Body of pancreas (tissue), 4 donors: ENCODE measurements at places on chromosomes 11 and 22.

DNA sequence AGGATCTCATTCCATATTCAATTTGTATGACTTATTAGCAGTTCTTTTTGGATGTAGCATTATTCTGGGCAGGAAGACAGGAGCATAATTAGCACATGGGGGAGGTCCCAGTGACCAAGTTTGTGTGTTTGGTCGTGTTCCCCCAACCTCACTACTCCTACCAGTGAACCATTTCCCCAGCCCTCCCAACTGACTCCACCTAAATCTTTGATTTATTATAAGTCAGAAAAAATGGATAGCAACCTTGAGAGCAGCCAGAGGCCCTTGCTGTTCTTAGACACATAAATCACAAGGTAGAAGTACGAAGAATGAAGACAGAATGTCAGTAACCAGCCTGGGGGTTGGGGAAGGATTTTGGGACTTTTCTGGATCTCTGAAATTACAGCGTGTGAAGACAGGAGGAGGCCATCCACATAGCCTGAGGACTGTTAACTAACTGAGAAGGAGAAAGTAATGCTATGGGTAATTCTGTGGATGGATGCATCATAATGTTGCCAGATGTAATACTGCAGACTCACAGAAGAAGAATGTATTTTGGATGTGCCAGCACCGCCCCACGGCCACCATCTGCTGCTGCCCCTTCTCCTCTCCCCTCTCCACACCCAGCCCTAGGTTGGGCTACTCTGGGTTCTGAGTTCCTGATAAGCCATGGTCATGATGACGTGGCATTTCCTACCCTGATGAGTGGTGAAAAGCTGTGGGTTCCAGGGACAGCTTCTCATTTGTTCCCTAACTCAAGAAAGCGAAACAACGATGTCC, 124.3 kb upstream of the TTC12 start:
- no peak for DNase-seq

DNA sequence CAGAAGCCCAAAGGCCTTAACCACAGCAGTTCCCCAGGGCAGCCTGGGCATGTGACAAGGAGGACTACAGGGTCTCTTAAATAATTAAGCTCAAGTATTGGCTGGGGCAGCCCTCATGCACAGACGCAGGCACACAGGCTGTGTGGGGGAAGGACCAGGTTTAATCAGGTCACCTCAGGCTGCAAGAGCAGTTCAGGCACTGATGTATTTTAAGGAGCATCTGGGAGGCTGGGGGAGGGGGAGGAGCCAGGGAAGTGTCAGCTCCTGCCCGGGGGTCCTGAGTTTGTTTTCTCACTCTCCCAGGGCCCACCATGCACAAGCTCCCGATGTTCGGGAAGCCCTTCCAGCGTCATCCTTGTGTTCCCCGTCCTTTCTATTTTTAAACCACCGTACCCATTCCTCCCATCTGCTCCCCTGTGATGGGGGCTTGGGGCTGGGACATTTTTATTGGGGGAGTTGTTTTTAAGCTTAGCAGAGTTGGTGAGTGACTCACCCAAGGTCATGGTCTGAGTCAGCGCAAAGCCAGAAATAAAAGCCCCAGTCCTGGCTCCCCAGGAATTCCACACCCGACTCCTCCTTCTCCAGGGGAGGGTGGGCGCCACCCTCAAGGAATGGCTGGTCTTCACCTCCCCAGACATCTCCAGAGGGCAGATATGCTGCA, 2.4 kb downstream of the CSDC2 start:
- DNase-seq: no peak

DNA sequence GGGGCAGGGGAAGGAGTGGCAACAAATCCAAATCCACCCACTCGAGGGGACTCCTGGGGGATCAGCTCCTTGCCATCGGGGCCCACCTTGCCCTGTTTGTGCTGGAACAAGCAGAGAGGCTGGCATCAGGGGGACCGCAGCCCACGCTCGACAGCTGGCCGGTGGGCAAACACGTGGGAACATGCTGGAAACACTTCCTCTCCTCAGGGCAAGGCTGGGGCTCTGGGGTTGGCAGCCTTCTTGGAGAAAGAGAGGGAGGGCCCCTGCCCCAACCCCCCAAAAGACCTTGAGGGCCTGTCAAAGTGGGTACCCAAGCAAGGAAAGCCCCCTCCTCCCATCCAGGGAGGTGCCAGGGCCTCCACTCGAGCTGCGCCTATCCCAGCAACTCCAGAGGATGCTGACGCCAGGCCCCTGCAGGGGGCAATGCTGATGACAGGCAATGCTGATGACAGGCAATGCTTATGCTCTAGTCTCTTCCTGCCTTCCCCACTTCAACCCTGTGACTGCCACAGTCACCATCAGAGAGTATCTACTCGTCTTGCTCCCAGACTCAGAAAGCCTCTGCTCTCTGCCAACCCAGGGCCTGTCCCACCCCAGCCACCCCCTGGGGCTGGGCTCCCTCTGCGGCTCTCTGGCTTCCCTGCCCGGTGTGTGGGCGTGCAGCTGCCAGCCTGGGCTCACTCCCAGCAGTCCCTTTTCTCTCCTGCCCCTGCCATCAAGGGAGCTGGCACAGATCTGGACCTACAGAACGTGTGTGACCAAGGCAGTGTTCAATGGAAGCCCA, 6.0 kb downstream of the ESS2 start:
- no peak for DNase-seq

- DNase-seq: no peak
Observed at GRCh38 chr22:50729391-50730012, 8.5 kb upstream of the ACR start.

DNA sequence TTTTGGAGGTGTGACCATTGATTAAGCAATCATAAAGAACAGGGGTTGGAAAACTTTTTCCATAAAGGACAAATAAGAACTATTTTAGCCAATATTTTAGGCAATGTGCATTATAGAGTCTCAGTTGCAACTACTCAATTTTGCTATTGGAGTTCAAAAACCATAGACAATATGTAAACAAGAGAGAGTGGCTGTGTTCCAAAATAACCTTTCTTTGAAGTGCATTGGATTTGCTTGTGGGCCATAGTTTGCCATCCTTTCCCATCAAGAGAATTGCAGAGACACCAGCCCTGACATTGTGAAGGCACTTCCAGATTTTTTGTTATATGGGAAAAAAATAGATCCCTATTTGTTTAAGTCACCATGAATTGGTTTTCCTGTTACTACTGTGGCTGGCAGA, 63.3 kb upstream of the LARGE1 start:
- DNase-seq: no peak

- DNase-seq: no peak
Observed at GRCh38 chr22:42399315-42400271, 32.6 kb downstream of the NFAM1 start.

- no peak for DNase-seq
Observed at GRCh38 chr11:102061276-102061675, 14.0 kb downstream of the CFAP300 start.

DNA sequence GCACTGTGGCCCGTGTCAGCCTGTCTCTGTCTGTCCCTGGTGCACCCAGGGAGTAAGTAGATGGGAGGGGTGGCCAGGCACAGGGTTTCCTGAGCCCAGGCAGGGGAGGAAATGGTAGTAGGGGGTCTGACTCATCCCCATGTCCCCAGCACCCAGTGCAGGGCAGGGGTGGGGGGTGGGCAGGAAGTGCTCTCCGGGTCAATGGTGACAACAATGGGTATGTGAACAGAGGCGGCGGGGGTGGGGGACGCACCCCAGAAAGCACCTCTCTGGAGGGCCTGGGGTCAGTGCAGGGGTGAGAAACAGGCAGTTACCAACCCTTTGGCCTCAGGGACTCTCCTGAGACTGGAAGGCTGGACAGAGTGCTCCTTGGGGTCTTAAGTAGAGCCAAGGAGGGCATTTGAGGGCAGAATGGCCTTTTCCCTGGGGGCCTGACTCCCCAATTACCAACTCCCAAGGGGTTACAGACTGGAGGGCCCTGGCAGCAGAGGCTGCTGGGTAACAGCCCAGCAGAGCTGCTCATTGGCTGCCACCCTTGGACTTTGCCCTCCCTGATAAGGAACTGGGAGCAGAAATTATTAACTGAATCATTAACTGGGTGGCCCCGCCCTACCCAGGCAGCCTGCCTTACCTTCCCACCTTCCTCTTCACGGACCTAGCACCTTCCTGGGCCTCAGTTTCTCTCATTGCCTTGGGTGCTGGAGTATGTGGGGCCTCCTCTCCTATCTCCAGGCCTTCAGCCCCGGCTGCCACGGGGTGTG, 4.2 kb downstream of the MYRF start:
- DNase-seq: peak; percentile 93

- no peak for DNase-seq
Observed at GRCh38 chr11:1403721-1404460, 14.2 kb downstream of the BRSK2 start.

DNA sequence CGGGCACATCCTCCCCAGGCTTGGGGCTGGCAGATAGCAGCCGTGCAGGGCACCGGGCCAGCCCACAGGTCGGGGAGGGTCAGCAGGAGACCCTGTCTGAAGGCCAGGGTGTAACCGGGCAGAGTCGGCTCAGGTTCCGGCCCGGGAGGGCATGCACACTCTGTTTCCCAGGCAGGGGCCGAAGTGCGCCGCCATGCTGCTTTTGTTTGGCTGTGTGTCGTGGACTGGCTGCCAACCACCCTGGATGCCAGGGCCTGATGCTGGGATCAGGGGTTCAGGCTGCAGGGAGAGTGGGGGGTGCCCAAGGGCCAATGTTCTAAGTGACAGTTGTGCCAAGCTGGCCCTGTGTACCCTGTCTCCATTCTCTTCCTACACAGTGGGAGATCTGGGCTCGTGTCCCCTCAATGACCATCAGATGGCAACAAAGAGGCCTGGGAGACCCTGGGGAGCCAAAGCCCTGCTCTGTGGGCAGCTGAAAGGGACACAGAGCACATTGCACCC, 120.9 kb upstream of the B3GAT1 start:
- DNase-seq: no peak

GRCh38 chr22:45418056-45418769, 4.7 kb downstream of the RIBC2 start:
- DNase-seq: no peak

DNA sequence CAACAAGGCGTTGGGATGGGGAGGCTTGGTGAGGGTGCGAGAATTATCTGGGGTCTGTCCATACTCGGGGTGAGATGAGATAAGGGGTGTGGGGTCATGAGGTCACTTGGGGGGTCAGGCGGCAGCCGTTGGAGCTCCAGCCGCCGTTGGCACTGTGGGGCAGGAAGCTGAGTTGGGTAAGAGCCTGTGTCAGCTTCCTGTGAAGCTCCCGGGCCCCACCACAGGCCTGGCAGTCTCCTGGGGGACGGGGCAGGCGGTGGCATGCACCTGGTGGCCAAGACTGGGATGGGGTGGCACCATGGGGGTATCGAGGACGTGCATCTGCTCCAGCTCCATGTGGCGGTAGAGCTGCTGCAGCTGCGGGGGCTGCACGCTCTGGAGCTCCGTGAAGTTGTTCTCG, 7.1 kb upstream of the MYBPC3 start:
- no peak for DNase-seq

GRCh38 chr11:80261776-80262175, 820.9 kb upstream of the TENM4 start:
- DNase-seq: no peak

DNA sequence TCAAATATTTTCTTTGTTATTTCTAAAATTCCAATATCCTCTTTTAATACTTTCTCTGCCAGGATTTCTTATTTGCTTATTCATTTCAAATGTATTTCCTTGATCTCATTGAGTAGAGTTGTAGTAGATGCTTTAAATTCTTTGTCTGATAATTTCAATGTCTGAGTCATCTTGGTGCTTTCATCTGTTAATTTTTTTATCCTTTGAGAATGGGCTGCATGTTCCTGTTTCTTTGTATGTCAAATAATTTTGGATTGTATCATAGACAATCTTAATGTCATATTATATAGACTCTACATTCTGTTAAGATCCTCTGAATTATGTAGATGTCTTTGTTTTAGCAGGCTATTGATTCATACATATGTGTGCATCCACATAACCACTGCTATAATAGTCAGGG, 57.5 kb downstream of the MYEOV start:
- no peak for DNase-seq

DNA sequence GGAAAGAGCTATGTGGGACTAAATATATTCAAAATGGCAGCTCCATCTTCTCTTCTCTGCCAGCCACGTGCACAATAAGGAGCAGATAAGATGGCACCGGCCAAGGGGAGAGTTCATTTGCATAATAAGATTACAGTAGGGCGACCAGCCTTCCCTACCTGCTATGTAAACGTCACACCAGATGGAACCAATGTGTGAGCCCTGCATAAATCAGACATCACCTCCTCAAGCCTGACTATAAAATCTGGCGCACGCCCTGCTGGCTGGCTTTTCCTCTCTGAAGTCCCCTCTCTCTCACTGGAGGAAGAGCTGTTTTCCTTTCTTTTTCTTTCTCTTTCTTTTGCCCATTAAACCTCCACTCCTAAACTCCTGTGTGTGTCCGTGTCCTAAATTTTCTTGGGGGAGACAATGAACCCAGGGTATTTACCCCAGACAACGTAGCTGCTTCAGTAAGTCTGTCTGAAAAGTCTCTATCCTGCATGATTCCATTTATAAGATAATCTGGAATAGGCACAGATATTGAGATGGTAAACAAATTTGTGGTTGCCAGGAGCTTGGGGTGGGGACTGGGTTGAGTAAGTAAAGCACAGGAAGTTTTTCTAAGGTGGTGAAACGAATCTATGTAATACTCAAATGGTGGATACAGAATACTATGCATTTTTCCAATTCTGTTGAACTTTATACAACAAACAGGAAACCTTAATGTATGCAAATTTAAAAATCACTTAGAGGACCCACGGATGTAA, 670.0 kb upstream of the KIRREL3 start:
- no peak for DNase-seq

DNA sequence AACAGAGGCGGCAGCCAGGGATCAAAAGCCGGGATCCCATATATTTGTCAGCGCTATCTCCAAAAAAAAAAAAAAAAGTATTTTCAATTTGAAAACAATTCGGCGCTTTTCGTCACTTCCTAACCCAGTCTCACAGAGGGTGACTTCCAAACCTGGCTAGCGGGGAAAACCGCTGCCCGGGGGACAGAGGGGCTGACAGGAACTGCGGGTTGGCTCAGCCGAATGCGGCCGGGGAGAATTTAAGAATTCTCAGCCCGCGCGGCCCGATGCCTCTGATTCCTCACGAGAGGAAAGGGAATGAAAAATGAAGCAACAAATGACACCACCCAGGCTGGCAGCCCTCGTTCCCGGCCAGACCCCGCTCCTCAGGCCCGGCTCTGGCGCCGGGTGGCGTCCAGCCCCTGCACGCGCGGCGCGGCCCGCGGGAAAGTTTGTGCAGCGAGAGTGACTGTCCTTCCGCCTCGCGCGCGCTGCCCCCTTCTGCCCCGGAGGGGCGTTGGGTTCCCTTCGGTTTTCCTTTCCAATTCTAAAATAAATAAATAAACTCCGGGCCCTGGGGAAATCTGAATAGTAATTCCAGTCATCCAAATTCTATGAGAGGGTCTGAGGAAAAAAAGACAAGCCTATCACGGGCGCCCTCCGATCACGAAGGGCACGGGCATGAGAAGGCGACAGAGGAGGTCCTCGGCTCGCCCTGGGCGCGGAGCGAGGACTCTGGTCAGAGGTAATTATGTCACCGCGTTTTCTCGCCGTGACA, 4.8 kb upstream of the PAX6 start:
- DNase-seq: no peak
